ENCODE measurements at places on chromosomes 13 and 19.
A peak's percentile ranks its signal among the peaks of the same experiment; 100 is the strongest.

DNA sequence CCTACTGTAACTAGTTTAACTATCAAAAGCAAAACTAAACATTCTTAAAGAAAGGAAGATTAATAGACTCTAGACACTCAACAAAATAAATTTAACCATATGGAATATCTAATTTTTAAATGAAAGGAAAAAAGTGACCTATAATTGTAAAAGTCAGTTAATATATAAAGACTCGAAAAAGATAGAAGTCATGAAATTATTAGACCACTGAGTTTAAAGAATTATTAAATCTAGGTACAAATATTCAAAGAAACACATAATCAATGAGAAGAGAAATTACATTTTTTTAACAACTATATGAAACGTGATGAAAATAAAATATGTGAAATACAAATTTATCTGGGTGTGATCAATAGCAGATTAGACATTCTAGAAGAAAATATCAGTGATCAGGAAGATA lies 706.8 kb upstream of the PCDH20 start:
- no peak for DNase-seq

DNA sequence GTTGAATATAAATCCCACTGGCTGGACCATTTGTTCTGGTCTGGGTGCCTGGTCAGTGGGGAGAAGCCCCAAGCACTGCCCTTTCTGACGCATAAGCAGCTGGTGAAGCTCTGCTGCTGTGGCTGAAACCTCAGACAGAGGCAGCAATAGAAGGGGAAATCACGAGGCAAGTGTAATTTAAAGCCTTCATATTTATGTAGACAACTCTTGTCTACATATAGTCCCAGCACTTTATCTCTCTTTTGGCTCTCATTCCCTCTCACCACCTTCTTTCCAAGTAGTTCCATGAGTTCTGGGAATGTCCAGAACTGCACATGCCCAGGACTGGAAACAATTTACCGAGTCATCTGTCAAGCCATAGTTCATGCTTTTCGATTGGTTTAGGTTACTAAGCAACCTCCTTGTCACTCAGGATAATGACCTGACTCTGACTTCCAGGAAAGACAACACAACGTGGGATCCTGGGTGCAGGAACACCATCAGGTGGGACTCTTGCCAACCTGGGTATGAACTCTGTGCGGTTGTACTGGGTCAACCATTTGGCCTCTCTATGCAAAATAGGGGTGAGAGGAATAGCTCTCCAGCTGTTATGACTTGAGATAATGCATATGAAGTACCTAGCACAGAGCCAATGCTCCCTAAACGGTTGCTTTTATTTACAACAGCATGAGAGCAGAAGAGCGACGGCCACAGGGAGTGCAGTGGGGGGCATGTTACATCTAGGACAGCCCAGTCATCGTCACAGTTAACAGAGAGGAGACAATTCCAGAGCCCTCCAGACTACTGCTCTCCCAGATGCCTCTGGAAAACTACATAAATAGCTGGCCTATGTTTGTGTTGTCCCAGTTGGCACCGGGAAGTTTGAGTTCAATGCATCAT lies 321.9 kb downstream of the FOXO1 start:
- DNase-seq = no peak

DNA sequence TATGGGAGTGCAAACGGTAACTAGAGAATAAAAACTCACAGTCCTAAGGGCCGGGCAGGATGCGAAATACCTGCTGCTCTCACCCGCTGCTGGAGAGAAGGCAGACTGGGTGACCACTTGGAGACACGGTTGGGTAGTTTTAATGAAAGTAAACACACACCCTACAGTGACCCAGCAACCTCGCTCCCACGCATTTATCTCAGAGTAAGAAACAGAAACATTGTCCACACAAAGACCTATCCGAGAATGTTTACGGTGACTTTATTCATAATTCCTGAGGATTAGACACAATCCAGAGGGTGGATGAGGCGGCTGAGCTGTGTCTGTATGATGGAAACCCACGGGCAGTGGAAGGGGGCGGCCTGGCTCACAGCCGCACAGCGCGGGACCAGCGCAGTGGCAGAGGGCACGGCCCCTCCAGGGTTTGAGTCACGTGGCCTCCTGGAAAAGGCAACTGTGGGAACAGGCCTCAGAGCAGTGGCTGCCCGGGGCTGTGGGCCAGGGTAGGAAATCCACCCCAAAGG lies 73.5 kb upstream of the C13orf46 start:
- DNase-seq = peak; percentile 57

DNA sequence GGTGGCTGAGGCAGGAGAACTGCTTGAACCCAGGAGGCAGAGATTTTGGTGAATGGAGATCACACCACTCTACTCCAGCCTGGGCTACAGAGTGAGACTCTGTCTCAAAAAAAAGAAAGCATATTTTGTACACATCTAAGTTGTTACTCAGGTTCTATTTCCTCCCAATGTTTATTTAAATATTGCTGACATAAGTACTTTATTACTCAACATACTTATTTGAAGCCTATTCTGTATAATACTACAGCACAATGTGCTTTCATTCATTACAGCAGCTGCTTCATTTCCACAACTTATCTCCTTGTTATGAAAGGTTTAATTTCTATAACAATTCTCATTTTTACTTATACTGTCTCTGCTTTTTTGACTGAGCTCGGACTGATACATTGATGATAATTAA lies 495.7 kb downstream of the SLITRK1 start:
- no peak for DNase-seq

DNA sequence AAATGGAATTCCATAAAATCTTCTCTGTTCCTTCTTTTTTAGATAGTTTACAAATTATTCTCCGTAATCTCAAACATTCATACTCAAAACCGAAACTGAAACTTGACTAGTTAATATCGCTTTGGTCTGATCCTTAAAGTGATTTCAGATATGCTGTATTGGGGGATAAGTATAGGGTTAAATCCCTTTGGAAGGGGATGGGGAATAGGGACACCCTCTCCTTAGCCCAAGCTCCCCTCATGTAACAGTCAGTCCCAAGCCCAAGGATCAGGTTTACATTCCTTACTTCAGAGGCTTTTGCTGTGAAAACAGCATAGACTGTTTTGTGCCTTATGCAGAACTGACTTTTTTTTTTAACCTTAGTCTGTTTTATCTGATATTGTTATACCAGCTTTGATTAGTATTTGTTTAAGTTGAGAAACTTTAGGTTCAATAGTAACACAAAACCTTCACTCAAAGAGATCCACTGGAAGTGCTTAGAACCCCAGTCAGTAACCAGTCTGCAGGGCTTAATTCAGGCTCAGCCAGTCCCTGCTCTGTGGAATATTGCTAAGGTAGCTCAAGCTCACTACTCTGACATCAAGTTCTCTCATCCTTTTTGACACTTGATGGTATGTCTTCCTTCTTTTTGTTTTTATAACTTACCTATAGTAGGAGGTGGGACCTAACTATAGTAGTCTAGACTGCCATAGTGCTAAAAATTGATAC lies 10.5 kb downstream of the CDADC1 start:
- DNase-seq = no peak

DNA sequence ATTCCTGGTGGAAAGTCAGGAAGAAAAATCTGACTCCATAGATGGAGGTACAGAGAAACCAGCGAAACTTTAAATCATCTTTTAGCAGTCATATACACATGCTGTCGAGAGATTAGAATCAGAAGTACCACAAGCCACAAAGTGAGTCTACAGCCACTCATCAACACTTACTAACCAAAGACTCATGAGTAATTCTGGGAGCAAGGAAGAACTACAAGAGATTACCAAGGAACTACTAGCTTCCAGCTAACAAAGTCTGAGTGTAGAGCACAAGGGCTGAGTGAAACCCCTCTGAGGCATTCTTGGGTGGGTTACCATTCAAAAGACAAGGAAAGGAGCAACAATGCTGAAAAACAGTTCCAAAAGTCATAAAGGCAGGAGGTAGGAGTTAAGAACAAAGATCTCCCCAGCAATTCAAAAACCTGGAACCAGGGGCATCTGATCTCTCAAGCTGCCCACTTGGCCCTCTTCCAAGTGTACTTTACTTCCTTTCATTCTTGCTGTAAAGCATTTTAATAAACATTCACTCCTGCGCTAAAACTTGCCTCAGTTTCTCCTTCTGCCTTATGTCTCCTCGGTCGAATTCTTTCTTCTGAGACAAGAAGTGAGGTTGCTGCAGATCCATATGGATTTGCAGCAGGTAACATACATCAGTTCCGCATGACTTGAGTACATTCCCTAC lies 13.0 kb downstream of the RBM26 start:
- no peak for DNase-seq

Measured in GM12892 (cell line).